Smooth muscle cell of the brain vasculature (primary cell): ENCODE measurements at places on chromosomes 11 and 22.

GRCh38 chr11:45657496-45658260, 7.7 kb downstream of the CHST1 start:
- no peak for DNase-seq

GRCh38 chr22:28674121-28674563, 5.5 kb downstream of the TTC28 start:
- peak; percentile 32 for DNase-seq

DNA sequence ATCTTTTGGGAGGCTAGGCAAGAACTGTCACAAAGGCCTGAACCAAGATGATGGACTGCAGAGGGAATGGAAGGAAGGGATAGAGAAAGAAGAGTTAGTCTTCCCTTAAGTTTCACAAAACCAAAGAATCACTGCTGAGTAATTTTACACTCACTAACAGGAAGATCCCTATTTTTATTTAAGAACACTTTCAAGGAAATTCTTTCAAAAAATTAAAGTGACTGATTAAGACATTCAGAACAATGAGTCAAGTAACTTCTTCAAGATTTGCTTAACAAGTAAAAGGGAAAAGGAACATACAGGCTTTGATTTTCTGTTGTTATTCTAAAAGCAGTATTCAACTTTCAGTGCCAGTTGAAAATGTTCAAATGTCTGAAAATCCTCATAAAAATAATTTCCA, 3.1 kb downstream of the PITPNB start:
- DNase-seq: no peak

- no peak for DNase-seq
Observed at GRCh38 chr22:30922151-30922611, 46.4 kb downstream of the MORC2 start.

DNA sequence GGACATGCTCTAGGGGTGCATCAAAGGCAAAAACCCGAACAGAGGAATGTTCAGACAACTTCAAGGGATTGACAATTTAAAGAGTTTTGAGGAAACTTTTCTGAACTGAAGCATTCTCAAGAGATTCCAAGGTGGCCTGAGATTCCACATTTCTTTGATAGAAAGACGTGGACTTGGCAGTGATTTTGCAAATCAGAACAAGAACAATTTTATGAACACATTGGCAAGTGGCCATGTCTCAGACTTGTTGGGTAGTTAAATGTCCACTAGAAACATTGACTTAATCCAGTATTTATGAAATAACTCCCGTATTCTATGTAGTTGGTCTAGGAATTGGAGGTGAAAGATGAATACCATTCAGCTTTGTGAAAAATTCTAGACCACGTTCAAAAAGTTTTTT, 13.8 kb downstream of the NCAM1 start:
- no peak for DNase-seq

DNA sequence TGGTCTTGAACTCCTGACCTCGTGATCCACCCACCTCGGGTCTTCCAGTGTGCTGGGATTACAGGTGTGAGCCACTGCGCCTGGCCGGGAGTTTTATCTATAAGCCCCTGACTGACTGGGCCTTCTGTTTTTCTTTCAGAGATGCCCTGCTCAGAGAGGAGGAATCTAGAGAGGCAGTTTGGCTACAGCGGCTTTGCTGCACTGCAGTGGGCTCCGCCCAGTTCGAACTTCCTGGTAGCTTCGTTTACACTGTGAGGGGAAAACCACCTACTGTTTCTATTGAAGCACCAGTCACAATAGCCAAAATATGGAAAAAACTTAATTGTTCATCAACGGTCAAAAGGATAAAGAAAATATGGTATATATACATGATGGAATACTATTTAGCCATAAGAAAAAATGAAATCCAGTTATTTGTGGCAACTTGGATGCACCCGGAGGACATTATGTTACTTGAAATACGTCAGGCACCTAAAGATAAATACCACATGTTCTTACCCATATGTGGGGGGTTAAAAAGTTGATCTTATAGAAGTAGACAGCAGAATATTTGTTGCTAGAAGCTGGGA, 31.9 kb upstream of the FAM181B start:
- DNase-seq: no peak

DNA sequence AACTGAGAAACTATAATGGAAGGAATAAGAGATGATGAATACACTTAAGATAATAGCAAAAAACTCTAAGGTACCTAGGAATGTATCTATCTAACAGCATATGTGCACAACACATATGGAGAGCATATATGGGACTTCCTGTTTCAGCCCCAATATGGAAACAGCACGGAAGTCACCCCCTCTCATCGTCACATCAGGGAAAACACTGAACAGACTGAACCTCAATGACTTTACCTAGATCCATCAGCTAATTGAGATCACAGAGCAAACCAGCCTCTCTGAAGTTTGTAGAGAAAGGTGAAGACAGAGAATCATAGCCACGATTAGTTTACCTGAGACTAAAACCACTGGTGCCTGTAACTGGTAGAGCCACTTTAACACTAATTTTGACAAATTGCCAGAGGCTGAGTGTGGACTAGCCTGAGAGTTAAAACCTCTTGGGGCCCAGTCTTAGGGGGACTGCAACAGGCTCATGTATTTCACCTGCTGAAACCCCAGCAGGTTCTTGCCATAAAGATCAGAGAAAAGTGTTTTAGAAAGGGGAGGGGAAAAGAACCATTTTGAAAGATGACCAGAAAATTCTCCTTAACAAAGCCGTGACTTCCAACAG, 722.6 kb downstream of the TBC1D22A start:
- DNase-seq: no peak

DNA sequence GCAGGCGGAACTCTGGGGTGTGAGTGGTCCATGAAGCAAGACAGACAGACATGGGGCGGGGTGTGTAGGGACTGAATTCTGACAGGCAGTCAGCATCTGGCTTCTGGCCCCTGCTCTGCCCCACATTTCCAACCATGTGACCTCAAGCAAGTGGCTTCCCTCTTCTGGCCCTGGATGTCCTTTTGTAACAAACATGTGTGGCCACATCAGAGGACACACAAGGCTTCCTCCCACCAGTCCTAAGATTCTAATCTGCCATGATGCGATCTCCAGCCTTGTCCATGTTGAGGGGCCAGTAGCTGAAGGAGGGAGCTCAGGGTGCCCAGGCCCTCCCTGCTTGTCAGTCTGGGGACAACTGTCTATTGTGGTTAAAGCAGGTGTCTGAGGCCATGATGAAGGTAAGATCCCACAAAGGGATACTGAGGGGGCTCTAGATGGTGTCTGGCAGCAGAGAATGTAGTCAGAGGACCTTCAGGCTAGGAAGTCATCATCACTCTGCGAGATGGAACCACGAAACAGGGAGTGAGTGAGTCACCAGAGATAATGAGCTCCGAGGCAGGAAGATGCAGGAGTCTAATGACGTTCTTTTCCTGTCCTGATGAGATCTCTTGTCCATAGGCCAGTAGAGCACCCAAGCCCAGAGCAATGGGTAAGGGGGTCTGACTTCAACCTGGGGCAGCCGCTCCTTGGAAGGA, 27.4 kb downstream of the DRD2 start:
- no peak for DNase-seq

- no peak for DNase-seq
Observed at GRCh38 chr22:46590334-46590733, 29.9 kb upstream of the GRAMD4 start.

DNA sequence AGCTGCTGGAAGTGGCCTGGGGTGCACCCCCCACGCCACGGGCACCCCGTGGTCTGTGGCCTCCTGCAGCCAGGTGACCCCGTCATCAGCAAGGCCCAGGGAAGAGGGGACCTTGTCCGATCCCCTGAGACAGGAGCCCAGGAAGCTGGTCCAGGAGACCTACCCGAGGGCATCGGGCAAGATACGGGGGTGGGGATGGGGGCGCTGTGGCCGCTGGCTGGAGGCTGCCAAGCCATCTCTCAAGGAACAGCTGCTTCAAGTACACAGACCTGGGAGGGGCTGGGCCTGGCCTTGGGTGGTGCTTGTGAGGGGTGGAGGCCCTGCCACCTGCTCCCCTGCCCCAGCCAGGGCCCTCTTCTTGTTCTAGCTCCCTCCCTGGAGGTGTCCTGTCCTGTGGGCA, 1272.1 kb downstream of the BRD1 start:
- DNase-seq: no peak

DNA sequence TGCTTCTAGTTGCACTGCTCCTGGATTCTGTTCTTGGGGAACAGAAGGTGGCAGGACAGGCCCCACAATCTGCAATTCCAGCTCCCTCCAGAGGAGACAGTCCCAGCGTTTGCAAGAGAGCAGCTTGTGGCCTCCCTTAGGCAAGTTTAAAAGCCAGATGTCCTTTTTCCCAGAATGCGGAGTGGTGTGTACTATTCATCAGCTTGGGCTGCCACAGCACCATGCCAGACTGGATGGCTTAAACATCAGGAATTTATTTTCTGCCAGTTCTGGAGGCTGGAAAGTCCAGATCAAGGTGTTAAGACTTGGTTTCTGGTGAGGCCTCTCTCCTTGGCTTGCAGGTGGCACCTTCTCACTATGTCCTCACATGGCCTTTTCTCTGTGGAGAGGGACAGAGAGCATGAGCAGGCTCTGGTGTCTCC, 11.7 kb downstream of the MIAT start:
- DNase-seq: no peak

GRCh38 chr11:47510209-47510608, 42.7 kb downstream of the CELF1 start:
- no peak for DNase-seq

DNA sequence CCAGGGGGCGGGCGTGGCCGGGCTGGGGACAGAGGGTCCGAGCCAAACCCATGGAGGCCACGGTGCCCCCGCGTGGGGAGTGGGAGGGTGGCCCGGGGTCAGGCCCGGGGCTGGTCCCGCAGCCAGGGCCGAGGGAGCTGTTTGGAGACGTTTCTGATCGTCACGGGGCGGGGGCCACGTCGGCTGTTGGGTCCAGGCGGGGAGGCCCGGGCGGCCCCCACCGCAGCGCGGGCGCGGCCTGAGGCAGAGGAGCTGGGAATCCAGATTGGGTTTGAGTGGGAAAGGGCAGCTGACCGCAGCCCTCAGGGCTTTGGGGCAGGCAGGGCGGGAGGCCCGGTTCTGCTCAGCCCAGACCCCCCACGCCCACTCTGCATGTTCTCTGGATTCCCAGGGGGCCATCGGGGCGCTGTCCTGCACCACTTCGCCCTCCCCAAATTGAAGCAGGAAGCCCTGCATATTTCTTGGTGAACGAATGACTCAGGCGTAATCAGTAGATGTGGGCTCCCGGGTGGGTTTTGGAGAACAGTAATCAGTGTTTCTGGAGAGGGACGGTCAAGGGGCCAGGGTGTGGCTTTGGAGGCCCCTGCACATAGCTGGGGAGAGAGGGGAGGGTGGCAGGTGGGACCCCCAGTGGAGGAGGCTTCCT, 583 bp downstream of the MRPL23 start:
- no peak for DNase-seq

DNA sequence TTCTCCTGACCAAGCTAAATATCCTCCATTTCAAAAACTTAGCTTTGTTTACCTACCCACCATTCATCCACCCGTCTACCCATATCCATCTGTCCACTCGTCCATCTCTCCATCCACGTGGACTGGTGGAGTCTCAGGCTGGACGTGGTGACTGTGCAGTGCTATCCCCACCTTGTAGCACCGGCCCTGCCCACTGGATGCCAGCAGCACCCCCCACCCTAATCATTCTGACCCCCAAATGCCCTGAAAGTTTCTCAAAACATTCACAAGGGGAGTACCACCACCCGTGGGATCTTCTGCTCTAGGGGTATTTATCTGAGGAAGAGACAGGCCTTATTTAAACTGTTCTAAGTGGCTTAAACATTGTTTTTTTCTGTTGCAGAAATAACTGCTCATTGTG, 206.4 kb downstream of the TBC1D22A start:
- DNase-seq: no peak
